ENCODE measurements at places on chromosomes 2 and 18.

- DNase-seq, result no peak
Measured at GRCh38 chr18:1006304-1006703, 101.6 kb downstream of the ADCYAP1 start.

GRCh38 chr2:205076405-205076804, 531.1 kb downstream of the PARD3B start:
- DNase-seq, result no peak

GRCh38 chr2:102736110-102736409, 25.8 kb upstream of the TMEM182 start:
- no peak for DNase-seq

GRCh38 chr2:72539071-72539552, 286.7 kb downstream of the EXOC6B start:
- DNase-seq, result no peak

GRCh38 chr2:129008881-129009554, 690.4 kb upstream of the HS6ST1 start:
- DNase-seq, result no peak

All from activated CD4-positive, CD25-positive, alpha-beta regulatory T cell treated with anti-CD3 and anti-CD28 coated beads, Interleukin-2, amount 50 U/mL, for 16 hours (primary cell).